Hematopoietic multipotent progenitor cell (in vitro differentiated cells): ENCODE measurements at places on chromosomes 7 and 10. TPM values are rescaled to one million over a fixed set of nuclear protein-coding genes. Genes with fewer than 3 reads are reported as not detected.

MCM10 gene
- total RNA-seq: 2.2 TPM

TRUB1 gene
- total RNA-seq: 6.2 TPM

FKBP14 gene
- total RNA-seq: 3.5 TPM

CALHM3 gene
- 0.27 TPM for total RNA-seq

CABCOCO1 gene
- not detected for total RNA-seq

CALML5 gene
- total RNA-seq: not detected

HYAL4 gene
- not detected for total RNA-seq

OR2A1 gene
- total RNA-seq: 0.27 TPM

WNT16 gene
- under 0.01 TPM for total RNA-seq

WIPF3 gene
- under 0.01 TPM for total RNA-seq

MOGAT3 gene
- not detected for total RNA-seq

MYO3A gene
- not detected for total RNA-seq

TRDMT1 gene
- total RNA-seq: 8.9 TPM

PNLIPRP2 gene
- total RNA-seq: not detected

FAM131B gene
- 0.81 TPM for total RNA-seq

RBP3 gene
- total RNA-seq: not detected

UTF1 gene
- total RNA-seq: under 0.01 TPM

GRM3 gene
- total RNA-seq: not detected

MYL10 gene
- total RNA-seq: not detected

NUTM2E gene
- total RNA-seq: under 0.01 TPM

ADAM22 gene
- total RNA-seq: 7.0 TPM

FGFR2 gene
- total RNA-seq: not detected

CALD1 gene
- under 0.01 TPM for total RNA-seq

NKX1-2 gene
- not detected for total RNA-seq

EN2 gene
- total RNA-seq: not detected

PNLIP gene
- not detected for total RNA-seq

THNSL1 gene
- 3.0 TPM for total RNA-seq

GPR37 gene
- total RNA-seq: under 0.01 TPM

AGAP3 gene
- total RNA-seq: 95.9 TPM

FXYD4 gene
- not detected for total RNA-seq

PLAC9 gene
- total RNA-seq: 0.27 TPM

IKZF1 gene
- 183 TPM for total RNA-seq

ADGRA1 gene
- not detected for total RNA-seq

CH25H gene
- total RNA-seq: not detected

PLPP4 gene
- total RNA-seq: under 0.01 TPM

LRRC18 gene
- not detected for total RNA-seq

CAMK2B gene
- under 0.01 TPM for total RNA-seq

RARRES2 gene
- total RNA-seq: 2.4 TPM

C10orf71 gene
- not detected for total RNA-seq

LEP gene
- under 0.01 TPM for total RNA-seq
